ENCODE measurements at places on chromosomes 5 and 9.
A peak's percentile ranks its signal among the peaks of the same experiment; 100 is the strongest.

DNA sequence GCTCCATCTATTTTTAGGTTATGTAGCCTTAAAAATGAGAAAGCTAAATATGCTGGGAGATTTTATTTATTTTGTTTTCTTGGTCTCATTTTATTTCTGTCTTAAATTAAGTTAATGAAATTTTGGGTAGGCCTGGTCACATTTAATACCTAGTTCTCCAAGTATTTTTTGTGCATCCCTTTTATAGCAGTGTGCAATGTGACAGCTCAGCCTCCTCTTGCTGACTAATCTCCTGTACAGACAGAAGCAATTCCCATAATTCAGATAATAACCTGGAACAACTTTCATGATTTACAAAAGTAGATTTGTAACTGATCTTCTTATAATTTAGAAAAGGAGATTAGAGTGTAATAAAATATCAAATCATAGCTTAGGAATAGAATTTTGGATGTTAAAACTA lies 403.9 kb downstream of the ADGRV1 start:
- no peak for DNase-seq

DNA sequence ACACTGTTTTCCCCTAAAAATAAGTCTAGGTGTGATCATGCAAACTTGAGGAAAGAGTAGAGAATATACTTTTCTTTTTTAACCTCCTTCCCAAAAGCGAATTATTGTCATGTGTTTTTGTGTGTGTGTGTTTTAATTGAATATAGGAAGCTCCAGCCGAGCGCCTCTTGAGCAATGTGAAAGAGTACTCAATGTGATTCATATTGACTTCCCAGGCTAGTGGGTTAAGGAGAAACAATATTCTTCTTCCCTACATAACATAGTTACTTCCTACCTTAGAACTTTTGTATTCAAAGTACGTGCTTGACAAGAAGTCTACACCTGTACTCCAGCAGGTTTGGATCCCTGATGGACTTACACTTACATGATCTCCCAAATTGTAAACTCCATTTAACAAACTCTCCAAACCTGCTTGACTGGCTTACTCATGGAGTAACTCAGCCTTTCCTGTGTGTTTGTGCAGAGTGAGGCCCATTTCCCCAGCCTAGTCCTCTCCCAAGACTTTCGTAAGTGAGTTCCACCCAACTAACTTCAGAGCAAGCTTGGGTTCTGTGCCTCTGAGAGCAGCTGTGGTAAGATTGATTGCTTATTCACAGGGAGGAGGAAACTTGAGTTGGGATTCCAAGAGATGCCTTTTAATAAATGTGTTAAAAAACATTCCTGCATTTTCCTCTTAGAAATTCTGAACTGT lies 9.3 kb downstream of the SLC28A3 start:
- DNase-seq, result no peak

DNA sequence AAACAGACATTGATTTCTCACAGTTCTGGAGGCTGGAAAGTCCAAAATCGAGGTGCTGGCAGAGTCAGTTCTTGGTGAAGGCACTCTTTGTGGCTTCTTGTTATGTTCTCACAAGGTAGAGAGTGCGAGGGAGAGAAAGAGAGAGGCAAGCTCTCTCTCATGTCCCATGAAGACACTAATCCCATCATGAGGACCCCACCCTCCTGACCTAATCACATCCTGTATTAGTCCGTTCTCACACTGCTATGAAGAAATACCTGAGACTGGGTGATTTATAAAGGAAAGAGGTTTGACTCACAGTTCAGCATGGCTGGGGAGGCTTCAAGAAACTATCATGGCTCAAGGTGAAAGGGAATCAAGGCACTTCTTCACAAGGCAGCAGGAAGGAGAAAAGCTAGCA lies 5.7 kb upstream of the AMACR start:
- no peak for DNase-seq

GRCh38 chr5:168368854-168369253 lies 77.4 kb downstream of the WWC1 start:
- DNase-seq, result no peak

DNA sequence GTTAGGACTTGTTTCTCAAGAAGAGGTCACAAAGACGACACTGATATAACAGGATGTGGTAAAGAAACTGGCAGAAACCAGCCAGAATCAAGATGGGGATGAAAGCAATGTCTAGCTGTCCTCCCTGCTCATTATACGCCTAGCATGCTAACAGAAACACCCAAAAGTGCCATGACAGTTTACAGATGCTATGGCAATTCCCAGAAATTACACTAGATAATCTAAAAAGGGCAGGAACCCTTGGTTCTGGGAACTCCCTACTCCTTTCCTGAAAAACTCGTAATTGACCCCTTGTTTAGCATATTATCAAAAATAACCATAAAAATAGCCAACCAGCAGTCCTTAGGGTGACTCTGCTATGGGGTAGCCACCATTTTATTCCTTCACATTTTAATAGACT lies 10.9 kb upstream of the MRPS30 start:
- no peak for DNase-seq

DNA sequence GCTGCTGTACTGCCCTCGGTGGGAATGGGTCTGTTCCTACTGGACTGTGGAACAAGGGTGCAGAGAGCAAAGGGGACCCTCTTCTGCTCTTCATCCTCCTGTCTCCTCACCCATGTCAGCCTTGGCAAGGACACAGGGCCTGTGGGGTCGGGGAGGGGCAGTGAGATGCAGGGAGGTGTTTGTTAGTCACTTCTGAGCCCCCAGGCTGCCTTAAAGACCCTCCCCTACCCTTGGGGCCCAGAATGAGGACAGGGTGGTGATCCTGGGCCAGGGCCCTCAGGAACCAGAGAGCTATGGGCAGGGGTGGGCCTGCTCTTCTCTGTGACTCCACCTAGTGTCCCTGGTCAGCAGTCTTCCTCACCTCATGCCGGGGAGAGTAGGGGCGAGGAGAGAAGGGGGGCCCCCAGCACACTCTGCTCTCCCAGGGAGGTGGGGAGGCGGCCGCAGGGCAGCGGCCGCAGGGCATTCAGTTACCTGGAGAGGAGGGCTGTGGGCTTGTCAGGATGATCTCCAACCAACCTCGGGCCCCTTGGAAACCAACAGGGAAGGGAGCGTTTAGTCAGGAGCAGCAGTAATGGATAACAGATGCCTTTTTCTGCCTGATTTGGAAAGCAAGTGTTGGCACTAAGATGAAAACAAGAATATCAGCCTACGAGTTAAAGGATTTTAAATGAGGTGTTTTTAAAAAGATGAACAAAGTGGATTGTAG lies 62.0 kb upstream of the GARNL3 start:
- DNase-seq, result no peak

DNA sequence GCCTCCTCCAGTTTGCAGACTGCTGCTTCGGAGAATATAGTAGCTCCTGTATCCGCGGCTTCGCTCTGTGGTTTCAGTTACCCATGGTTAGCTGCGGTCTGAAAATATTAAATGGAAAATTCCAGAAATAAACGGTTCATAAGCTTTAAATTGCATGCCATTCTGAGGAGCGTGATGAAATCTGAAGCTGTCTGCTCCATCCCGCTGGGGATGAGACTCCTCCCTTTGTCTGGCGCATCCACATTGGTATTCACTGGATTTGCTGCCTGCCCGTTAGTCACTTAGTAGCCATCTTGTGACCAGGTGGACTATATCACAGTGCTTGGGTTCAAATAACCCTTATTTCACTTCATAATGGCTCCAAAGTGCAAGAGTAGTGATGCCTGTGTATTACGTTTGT lies 36.3 kb downstream of the MSX2 start:
- peak; percentile 29 for DNase-seq

DNA sequence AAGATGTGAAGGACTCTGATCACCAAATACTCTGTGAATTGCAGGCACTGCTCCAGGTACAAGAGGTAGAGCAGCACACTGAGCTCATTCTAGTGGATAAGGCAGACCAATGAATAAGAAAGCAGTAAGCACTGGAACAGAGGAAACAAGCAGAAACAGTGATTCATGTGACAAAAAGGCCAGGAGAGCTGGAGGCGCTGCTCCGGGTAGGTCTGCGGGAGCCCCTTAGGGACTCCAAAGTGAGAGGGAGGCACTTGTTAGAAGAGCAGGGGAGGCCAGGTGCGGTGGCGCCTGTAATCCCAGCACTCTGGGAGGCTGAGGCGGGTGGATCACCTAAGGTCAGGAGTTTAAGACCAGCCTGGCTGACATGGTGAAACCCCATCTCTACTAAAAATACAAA lies 231.6 kb upstream of the NFIL3 start:
- no peak for DNase-seq
